Nephron progenitor cell (in vitro differentiated cells): ENCODE measurements at places on chromosomes 2 and 18.

GRCh38 chr2:42810971-42811811 lies 18.8 kb upstream of the HAAO start:
- DNase-seq, result peak; percentile 50

- no peak for DNase-seq
Observed at GRCh38 chr18:35178260-35178659, 62.6 kb upstream of the ZNF397 start.

DNA sequence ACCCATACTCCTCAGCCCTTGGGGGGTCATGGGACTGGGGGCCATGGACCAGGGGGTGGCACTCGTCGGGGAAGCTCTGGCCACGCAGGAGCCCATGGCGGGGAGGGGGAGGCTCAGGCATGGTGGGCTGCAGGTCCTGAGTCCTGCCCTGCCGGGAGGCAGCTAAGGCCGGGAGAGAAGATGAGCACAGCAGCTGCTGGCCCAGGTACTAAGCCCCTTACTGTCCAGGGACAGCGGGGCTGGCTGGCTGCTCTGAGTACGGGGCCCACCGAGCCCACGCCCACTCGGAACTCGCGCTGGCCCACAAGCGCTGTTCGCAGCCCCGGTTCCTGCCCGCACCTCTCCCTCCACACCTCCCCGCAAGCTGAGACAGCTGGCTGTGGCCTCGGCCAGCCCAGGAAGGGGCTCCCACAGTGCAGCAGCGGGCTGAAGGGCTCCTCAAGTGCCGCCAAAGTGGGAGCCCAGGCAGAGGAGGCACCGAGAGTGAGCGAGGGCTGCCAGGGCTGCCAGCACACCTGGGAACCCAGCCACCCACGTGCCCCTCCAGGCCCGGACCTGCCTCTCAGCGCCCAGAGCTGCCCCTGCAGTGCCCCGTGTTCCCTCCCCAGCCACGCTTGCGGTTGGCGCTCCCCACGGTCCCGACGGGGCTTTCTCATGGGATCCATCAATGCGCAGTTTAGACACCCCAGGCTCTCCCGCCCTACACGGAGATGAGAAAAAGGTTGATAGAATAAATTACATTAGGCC lies 33.6 kb upstream of the ZNF236 start:
- DNase-seq, result no peak

DNA sequence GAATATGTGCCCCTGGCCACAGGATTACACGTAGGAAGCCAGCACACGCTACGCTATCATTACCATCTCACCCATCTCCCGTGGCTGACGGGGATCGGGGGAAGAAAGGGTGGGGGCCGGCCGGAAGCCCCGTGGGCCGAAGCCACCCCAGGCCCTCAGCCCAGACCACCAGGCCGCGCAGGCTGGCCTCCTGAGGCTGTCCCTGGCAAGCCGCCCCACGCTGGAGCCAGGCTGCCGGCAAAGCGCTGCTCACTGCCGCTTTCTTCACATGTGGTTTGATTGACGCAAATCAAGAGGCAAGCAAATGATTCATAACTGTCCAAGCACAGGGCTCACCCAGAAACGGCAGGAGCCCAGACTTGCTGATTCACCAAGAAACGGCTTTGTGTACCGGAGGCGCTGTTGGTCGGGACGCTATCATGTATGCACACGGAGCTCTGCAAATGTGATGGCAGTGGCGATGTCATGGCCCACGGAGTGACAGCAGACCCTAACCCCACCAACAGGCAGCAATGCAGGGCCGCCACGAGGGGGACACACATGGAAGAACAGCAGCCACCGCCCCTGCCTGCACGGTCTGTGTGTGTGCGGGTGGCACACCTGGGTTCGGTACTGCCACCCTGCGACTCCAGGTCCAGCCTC lies 125.7 kb downstream of the HDAC4 start:
- DNase-seq, result no peak

DNA sequence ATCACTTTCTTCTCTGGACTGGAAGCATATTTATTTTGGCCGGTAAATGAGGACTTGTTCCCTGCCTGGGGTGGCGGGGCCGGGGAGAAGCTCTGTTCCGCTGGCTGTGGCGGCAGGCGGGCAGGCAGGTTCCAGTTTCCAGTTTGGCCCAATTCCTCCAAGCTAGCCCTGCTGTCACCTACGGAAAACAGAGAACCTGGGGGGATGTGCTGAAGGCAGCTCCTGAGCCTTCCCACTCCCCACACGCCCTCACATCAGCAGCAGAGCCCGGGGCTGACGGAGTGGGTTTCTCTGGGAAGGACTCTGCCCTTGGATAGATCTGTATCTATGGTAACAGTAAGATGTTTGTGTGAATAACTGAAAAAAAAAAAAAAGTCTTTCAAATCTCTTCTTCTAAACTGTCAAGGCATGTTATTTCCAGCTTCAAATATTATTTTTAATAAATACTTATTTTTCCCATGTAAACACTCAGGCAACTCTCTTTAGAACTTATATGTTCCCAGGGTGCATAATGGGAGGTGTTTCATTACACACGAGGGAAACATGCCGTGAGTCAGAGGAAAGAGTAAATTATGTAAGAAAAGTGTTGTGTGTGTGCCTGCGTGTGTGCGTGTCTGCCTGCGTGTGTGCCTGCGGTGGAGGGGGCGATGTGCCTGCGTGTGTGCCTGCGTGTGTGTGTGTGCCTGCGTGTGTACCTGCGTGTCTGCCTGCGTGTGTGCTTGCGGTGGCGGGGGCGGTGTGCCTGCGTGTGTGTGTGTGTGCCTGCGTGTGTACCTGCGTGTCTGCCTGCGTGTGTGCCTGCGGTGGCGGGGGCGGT lies 116.1 kb upstream of the ZNF516 start:
- DNase-seq, result no peak

DNA sequence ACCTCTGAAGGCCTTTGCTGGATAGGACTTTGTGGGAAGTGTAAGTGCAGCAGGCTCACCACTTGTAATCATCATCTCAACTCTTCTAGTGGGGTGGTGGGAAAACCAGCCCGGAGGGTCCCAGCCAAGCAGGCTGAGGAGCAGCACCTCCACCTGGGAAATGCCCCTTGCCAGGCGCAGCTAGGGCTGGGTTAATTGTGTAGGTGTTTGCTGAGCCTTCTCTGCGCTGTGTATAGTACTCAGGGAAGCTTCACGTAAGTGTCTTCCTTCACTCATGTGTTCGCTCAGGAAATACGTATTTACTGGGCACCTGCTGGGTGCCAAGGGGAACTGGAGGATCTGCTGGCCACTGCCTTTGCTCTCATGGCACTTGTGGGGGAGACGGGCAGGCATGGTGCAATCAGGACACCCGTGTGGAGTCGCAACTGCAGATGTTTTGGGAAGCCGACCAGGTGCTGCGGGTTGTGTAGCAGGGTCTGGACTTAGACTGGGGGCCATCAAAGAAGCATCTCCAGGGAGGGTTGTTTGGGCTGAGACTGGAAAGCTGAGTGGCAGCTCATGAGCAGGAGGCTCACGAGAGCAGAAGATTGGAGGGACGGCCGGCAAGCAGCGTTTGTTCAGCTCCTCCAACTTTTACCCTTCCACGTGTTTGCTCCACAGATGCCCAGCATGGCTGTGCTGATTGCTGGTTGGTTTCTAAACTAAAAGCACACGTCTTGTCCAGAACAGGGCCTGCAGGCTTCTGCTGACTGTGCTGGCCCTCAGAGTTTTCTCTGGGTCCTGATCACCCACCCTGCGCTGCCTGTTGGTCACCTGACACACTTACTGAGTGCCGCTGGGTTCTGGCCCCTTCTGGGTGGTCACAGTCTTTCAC lies 164.6 kb downstream of the LDLRAD4 start:
- no peak for DNase-seq

- no peak for DNase-seq
Observed at GRCh38 chr2:30178618-30179434, 32.0 kb downstream of the YPEL5 start.

GRCh38 chr18:9704233-9705118 lies 3.6 kb upstream of the RAB31 start:
- DNase-seq, result no peak

DNA sequence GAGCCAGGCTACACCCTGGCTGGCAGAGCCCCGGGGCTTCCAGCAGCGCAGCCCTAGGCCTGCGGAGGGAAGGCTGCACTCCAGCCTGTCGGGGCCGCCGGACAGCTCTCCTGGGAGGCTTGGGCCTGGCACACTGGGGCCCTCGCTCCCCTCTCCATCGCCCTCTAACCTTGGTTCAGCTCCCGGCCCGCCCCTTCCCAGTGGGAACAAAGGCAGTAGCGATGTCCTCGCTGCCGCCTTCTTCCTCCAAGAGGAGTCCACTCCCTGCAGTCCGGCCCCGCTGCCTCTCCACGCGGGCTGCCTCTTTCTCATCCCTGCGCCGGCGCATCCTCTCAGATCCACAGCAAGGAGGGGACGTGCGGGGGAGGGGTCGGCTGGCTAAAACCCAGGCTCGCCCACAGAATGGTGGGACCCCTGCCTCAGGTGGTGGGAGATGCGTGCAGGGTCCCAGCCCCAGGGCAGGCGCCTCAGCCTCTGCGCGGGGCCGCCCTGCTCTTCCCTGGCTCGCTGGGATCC lies 138.1 kb downstream of the TWIST2 start:
- DNase-seq, result no peak

- DNase-seq, result peak; percentile 15
Observed at GRCh38 chr2:135043345-135043744, 3.9 kb downstream of the MAP3K19 start.

GRCh38 chr2:24929230-24929629 lies 9.2 kb upstream of the ADCY3 start:
- no peak for DNase-seq

- DNase-seq, result no peak
Observed at GRCh38 chr2:100418406-100418962, 1.0 kb upstream of the CHST10 start.

GRCh38 chr2:239178484-239178883 lies 222.3 kb downstream of the HDAC4 start:
- no peak for DNase-seq

- DNase-seq, result peak; percentile 25
Observed at GRCh38 chr2:140586379-140586778, 1544.4 kb downstream of the LRP1B start.

DNA sequence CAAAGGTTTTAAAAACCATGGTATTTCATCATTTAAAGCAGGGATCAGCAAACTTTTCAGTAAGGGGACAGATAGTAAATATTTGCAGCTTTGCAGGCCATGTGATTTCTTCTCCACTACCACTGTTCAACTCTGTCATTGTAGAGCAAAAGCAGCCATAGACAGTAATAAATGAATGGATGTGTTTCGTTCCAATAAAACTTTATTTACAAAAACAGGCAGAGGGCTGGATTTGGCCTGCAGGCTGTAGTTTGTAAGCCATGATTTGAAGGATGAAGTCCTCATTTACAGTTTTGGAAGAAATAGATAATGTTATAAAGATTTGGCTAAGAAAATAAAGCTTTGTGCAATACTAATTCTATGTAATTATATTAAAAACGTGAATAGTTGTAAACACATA lies 1.8 kb downstream of the SERPINB12 start:
- no peak for DNase-seq

DNA sequence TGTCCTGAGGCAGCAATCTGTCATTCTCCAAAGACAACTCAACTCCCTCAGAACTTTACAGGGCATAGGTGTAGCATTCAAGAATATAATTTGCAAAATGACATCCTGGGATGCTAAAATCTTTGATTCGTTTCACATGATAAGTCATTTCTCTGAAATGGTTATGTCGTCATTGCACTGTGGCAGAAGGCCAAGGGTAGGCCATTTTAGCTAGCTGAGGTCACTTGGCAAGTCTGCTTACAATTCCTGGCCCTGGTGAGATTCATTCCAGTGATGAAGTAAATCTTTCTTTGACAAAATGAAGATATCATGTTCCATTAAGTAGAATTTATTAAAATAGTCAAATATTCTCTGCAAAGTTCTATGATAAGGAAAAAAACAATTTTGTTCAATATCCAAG lies 1410.3 kb upstream of the LRRTM1 start:
- DNase-seq, result no peak

DNA sequence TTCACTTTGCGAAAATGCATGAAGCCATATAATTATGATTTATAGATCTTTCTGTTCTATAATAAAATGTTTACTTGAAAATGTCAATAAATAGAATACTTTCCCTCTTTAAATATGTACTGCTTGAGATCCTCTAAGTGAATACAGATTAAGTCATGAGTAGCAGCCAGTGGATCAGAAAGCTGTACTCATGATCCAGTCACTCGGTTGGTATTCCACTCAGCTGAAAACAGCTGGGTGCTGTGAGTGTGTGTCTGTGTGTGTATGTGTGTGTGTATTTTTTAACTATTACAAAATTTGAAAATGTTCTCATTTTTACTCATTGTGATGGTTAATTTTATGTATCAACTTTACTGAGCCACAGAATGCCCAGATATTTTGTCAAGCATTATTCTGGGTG lies 141.6 kb upstream of the CYP26B1 start:
- no peak for DNase-seq

- DNase-seq, result no peak
Observed at GRCh38 chr2:53515435-53516332, 251.9 kb upstream of the CHAC2 start.

DNA sequence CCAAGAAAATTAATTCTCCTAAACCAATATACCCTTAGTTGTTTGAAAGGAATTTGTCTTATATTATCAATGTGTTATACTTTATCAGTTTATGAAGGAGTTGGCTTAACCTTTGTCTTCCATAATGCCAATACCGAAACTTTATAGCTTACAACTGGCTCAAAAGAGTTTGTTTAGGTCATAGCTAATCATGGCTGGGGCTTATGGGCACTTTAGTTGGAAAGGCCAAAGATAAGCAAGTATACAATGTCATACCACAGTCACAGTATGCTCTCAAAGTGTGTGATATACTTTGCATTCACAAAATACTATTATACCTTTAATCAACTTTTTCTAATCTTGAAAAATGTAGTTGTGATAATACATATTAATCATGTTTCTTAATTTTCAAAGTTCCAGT lies 2.3 kb downstream of the KLHL41 start:
- DNase-seq, result no peak

DNA sequence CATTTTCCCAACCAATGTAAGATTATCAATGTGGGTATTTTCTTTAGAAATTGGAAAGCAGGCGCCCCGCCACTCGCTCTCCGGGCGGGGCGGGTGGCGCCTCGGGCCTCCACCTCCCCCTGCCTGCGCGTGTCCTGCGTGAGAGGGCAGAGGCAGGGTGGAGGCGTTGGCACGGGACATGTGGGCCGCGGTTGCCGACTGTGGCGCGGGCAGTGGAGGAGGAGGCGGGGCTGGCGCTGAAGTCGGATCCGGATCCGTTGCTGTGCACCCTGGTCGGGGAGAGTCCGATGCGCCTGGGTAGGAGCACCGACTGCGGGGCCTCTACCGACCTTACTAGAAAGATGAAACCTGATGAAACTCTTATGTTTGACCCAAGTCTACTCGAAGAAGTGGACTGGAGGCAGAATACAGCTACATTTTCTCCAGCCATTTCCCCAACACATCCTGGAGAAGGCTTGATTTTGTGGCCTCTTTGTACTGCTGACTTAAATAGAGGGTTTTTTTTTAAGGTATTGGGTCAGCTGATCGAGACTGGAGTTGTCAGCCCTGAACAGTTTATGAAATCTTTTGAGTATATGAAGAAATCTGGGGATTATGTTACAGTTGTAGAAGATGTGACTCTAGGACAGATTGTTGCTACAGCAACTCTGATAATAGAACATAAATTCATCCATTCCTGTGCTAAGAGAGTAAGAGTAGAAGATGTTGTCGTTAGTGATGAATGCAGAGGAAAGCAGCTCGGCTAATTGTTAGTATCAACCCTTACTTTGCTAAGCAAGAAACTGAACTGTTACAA lies 37.9 kb downstream of the PMS1 start:
- DNase-seq, result no peak

GRCh38 chr18:36496022-36496421 lies 198.5 kb downstream of the FHOD3 start:
- no peak for DNase-seq

GRCh38 chr2:35099342-35099741 lies 1256.2 kb upstream of the CRIM1 start:
- DNase-seq, result no peak
